ENCODE measurements at places on chromosomes 2 and 18. TPM values are rescaled to one million over a fixed set of nuclear protein-coding genes. Genes with fewer than 3 reads are reported as not detected.

DNA sequence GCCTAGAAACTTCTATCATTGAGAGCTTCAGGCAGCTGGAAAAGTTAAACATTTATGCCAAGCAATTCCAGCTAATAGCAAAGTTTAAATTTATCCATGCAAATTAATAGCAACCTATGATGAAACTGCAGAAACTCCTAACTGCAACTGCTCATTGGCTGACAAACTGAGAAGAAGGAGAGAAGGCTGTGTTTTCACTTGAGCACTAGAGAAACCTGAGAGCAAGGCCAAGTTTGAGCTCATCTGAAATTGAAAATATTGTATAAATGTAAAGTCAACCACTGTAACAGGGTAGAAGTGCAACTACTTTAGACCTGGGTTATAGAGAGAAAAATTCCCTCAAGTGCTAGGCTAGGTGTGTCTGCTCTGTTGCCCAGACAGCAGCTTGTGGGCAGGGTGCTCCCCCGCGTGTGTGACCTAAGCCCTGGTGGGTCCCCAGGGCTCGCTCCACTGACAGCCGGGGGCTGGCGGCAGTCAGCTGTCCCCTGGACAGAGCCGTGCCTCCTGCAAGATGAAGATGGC, 50.2 kb downstream of the CABYR start:
- no peak overlapping the region for H3K4me3 ChIP-seq
- H3K36me3 ChIP-seq = no peaks in the 10 kb centered on the region
- no peak overlapping the region for H3K27ac ChIP-seq
- peaks cover 12% of the 10 kb centered on the region for H3K4me1 ChIP-seq
- peak; percentile 6 for DNase-seq

DNA sequence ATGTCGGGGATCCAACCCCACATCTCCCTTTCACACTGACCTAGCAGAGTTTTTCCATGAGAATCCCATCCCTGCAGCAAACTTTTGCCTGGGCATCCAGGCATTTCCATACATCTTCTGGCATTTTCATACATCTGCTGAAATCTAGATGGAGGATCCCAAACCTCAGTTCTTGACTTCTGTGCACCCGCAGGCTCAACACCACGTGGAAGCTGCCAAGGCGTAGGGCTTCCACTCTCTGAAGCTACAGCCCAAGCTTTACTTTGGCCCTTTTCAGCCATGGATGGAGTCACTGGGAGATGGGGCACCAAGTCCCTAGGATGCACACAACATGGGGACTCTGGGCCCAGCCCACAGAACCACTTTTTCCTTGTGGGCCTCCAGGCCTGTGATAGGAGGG, 32.2 kb upstream of the TEX51 start:
- no peak for DNase-seq
- no peaks in the 10 kb centered on the region for H3K4me1 ChIP-seq
- no peak overlapping the region for H3K4me3 ChIP-seq
- H3K27me3 ChIP-seq = no peaks in the 10 kb centered on the region

KLHL41 gene
- total RNA-seq = 0.23 TPM

DNA sequence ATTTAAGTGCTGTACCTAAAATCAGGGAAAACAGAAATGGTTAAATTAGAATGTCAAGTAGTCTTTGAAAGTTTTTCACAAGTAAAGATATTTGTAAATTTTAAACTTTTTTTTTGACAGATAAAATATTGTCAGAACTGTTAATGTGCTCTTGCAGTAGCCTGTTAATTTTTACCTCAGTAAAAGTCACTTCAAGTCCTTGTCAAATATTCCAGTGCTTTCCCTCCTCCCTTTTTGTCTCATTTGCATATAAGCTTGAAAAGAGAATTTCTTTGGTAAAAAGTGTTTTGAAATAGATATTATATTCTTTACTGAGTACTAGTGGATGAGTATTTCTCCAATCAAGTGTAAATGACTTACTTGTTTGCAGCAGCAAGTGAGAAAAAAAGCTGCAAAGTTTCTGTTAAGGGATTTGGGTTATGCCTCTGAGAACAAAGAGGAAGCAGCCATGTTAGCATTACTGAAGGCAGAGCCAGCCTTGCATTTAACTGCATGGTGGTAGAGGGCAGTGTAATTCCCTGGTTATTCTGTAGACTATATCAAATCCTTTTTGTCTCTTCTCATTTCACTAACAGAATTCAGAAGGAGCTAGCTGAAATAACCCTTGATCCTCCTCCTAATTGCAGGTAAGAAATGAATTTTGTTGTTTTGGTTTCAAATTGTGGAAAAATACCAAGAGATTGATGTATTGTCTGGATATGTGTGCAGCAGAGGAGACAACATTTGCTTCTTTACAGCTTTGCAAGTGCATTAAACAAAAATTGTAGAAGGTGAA, 3.2 kb downstream of the UBE2E3 start:
- peak; percentile 55 for DNase-seq
- peaks cover 72% of the 10 kb centered on the region for H3K4me1 ChIP-seq
- H3K4me3 ChIP-seq = peak overlapping the region; percentile 98
- peak overlapping the region; percentile 63 for H3K27ac ChIP-seq

DNA sequence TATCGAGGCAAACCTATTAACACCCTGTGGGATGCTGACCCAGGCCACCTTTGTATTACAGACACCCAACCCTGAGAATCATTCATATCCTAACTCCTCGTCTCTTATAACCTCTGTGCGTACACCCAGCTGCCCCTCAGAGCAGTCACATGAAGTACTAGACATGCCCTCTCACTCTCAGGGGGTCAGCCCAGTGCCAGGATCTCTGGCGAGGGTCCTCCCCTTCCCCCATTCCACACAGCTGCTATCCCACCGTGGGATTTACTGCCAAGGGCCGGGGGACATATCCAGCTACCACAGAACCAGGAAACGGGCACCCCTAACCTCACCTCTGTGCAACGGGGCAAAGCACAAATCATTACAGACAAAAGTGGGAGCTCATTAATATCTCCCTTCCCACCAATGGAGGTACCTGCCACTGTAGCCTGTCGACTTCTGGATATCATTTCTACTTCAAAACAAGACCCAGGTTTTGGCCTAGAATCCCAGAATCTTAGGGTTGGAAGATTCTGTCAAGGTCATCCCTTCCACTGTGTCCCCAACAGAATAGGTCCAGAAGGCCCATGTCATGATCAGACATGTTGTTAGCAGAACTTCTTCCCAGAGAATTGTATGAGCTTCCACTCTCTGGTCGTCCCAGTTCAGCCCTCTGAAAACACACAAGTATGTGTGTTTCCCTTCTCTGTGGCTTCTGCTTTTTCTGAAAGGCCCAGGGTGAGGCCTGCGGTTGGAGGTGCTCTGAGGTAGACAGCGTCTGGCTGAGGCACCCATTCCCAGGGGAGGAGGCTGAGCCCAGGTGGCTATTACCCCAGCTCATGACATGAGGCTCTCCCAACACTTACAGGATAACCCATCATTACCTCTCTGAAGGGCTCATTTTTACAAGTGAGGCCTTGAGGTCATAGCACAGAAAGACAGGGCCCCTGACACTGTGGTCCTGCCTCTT, 1.7 kb downstream of the TMBIM1 start:
- peaks cover 65% of the 10 kb centered on the region for H3K4me1 ChIP-seq
- peaks cover 5% of the 10 kb centered on the region for H3K27me3 ChIP-seq
- H3K36me3 ChIP-seq = peaks cover 16% of the 10 kb centered on the region
- peak overlapping the region; percentile 79 for H3K27ac ChIP-seq

DNA sequence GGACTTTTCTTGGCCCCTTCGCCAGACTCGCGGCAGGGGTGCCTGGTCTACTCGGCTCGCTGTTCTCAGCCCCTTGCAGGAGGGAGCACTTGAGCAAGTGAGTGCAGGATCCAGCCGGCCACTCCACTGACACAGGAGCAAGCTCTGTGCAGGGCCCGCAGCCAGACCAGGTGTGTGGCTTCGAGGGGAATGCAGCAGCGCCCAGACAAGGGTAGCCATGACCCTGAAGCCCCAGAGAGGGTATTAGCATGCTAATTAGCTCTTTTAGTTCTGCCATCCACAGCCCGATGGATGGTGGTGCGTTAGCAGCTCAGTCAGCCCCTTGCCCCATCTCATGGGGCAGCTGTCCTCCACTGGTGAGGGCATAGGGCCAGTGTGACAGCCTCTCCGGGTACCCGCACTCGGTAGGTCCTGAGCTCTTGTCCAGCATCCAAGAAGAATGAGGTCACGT, 103.2 kb upstream of the HS6ST1 start:
- H3K36me3 ChIP-seq = no peaks in the 10 kb centered on the region
- peak overlapping the region; percentile 96 for H3K27ac ChIP-seq
- H3K4me3 ChIP-seq = peak overlapping the region; percentile 80
- H3K4me1 ChIP-seq = peaks cover 44% of the 10 kb centered on the region
- no peaks in the 10 kb centered on the region for H3K27me3 ChIP-seq

GALNT5 gene
- total RNA-seq = 70.0 TPM

GRCh38 chr2:64609227-64609941, 44.3 kb downstream of the SERTAD2 start:
- H3K36me3 ChIP-seq = peaks cover 6% of the 10 kb centered on the region
- H3K4me1 ChIP-seq = peaks cover 13% of the 10 kb centered on the region
- peaks cover 33% of the 10 kb centered on the region for H3K27me3 ChIP-seq
- H3K27ac ChIP-seq = no peak overlapping the region
- peak overlapping the region; percentile 39 for H3K4me3 ChIP-seq
- DNase-seq = no peak

WDR43 gene
- total RNA-seq = 81.1 TPM

DNA sequence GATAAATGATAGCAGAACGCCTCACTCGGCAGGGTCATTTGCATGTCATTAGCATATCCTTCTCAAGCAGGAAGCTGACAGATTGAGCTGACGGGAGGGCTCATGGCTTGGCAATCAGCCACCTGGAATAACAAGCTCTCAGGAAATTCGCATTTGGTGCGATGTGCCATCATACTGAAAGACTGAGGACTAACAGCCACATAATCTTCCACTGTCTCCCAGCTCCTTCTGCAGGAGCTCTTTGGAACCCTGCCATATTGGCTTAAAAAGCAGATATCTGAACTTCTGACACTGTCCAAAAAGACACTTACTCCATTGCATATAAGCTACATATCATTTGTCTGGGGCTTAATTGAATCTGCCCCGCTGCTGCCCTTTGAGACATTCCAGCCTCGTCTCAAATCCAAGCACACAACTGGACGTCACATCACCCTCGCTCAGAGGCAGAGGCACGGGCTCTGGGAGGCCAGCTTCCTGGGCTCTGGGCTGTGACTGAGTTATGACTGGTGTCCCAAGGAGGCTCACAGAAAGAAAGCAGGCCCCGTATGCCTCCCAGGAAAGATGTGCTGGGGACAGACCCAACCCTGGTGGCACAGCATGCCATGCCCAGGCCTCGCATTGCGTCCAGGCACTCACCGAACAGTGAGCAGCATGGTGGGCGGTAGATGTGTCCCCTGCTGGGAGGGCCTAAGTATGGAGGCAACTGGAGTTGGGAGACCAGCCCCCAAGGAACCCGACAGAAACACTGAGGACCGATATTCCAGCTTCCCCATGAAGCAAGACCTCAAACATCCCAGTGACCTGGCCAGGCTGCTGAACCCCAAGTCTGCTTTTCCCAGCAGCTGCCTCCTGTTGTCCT, 228.0 kb downstream of the ATAD2B start:
- H3K4me1 ChIP-seq = peaks cover 7% of the 10 kb centered on the region
- H3K27ac ChIP-seq = no peak overlapping the region
- H3K36me3 ChIP-seq = peaks cover 12% of the 10 kb centered on the region
- peaks cover 5% of the 10 kb centered on the region for H3K27me3 ChIP-seq
- no peak overlapping the region for H3K4me3 ChIP-seq

DNA sequence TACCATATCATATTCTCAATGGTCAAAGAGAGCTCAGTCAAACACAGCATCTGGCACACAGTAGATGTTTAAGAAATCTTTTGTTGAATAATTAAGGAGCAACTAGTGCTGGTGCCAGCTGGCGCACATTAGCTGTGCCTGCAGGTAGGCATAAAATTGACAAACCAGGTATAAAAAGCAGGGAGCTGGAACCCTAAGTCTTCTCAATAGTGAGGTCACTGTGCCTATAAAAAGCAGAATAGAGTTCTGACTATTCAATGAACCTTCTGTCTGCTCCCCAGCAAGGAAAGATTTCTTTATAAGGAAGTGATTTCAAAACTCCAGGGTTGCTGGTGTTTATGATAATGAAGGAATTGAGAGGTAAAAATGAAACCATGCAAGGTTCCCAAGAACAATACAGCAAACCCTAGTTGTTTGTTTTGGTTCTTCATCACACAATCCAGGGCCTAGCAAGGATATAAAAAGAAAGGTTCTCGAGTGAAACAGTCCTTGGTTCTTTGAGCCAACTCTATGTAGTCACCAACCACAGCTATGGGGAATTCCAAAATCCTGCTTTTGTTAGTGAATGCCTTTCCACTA, 76.1 kb downstream of the THADA start:
- H3K4me3 ChIP-seq = peak overlapping the region; percentile 44
- peaks cover 3% of the 10 kb centered on the region for H3K36me3 ChIP-seq
- H3K4me1 ChIP-seq = peaks cover 51% of the 10 kb centered on the region
- DNase-seq = peak; percentile 91

OSR1 gene
- total RNA-seq = 10.8 TPM

GRCh38 chr2:167686691-167687090, 560.7 kb downstream of the STK39 start:
- no peak overlapping the region for H3K27ac ChIP-seq
- H3K4me3 ChIP-seq = no peak overlapping the region
- no peak for DNase-seq
- H3K4me1 ChIP-seq = no peaks in the 10 kb centered on the region
- no peaks in the 10 kb centered on the region for H3K36me3 ChIP-seq
- no peaks in the 10 kb centered on the region for H3K27me3 ChIP-seq

IL1RN gene
- not detected for total RNA-seq

CCBE1 gene
- total RNA-seq = 169 TPM

- H3K27me3 ChIP-seq = peaks cover 6% of the 10 kb centered on the region
- H3K36me3 ChIP-seq = no peaks in the 10 kb centered on the region
- DNase-seq = no peak
- H3K4me1 ChIP-seq = no peaks in the 10 kb centered on the region
Measured at GRCh38 chr2:168780669-168781071, 21.8 kb upstream of the NOSTRIN start.

SAG gene
- total RNA-seq = not detected
